ENCODE measurements at places on chromosomes 7 and 10.

- no peak for DNase-seq
These were observed 711 bp downstream of the HIP1 start for GRCh38 chr7:75737856-75738603.

GRCh38 chr7:69663911-69664832 lies 65.9 kb downstream of the AUTS2 start:
- DNase-seq = no peak

DNA sequence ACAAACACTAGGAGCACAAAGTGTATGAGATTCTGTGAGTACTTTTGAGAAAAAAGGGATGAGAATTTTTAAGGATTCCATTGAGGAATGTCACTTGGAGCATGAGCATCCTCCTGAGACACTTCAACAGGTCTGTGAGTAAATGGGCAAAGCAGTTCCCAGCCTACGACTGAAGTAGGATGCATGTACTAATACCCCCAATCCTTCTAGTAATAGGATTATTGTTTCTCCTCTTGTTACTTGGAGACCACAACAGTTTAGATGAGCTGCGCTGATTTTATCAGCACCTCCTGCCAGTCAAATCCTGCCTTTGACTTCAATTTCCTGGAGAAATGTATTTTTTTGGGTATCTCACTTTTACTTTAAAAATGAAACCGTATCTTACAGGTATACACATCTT lies 820 bp downstream of the BBS9 start:
- DNase-seq = peak; percentile 17

DNA sequence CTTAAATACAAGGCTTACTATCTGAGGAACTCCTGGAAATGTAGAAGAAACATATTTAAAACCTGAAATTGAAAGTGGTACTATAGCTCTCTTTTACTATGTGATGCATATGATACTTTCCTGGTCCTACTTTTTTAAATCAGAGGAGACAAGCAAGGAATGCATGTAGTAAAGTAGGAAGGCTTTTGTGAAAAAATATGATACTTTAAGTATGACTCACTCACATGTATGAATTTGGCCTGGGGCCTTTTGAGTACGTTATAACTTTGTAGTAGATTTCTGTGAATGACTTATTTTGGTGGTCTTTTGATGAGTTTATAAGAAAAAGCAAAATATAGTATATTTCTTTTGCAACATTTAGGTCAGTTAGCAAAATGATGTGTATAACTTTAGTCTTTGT lies 53.8 kb downstream of the TAX1BP1 start:
- no peak for DNase-seq

DNA sequence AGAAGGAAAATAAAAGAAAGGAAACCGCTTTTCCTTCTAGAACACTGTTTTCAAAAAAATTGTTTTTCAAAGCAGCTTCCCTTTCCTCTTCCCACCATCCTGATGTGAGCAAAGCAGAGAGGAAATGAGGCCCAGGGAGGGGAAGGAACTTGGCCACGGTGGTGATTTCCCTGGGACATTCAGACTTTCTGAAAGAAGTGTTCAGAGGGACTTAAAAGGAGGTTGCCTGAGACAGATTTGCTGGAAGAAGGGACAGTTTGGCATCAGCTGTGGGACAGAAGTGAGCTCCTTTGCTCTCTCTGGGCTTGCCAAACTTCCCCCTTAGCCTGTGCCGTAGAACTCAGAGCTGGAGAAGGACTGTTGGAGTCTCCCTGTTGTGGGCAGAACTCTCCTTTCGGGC lies 30.3 kb downstream of the ADCYAP1R1 start:
- no peak for DNase-seq

DNA sequence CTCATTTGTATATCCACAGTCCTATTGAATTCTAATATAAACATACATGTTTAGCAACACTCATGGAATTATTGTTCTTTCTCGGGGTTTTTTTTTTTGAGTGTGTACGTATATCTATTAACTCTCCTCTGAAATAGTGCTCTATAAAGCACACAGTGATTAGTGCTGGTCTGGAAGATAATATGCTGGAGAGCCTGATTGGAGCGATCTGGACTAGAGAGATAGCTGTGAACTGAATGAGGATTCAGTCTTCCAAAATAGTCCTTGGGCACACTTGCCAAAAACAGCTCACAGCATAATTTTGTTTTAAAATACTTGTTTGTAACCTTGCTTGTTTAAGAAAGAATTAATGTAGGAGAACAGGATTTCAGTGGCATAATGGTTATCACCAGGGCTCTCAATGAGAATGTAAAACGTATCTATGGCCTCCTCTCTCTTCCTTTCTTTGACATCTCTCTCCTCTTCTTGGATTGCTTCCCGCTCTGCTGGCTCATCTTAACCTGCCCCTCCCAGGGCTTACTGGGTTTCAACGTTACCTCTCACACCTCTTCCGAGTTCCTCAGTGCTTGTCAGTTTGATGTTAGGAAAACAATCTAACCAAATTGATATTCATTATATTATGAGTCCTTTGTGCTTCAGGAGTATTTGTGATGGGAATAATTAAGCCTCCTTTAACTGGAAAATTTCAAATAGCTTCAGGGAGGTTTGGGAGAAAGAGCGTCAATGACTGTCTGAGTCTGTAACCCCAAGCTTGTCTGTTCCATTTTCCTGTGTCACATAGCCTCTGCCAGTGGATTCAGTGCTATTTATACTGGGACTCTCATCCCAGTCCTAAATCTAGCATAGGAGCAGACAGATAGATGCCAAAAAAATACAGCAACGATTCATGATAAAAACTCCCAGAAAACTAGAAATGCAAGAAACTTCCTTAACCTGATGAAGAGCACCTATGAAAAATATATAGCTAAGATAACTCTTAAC lies 16.2 kb upstream of the AGK start:
- no peak for DNase-seq

- no peak for DNase-seq
These were observed 154.7 kb downstream of the MGMT start for GRCh38 chr10:129621693-129622092.

DNA sequence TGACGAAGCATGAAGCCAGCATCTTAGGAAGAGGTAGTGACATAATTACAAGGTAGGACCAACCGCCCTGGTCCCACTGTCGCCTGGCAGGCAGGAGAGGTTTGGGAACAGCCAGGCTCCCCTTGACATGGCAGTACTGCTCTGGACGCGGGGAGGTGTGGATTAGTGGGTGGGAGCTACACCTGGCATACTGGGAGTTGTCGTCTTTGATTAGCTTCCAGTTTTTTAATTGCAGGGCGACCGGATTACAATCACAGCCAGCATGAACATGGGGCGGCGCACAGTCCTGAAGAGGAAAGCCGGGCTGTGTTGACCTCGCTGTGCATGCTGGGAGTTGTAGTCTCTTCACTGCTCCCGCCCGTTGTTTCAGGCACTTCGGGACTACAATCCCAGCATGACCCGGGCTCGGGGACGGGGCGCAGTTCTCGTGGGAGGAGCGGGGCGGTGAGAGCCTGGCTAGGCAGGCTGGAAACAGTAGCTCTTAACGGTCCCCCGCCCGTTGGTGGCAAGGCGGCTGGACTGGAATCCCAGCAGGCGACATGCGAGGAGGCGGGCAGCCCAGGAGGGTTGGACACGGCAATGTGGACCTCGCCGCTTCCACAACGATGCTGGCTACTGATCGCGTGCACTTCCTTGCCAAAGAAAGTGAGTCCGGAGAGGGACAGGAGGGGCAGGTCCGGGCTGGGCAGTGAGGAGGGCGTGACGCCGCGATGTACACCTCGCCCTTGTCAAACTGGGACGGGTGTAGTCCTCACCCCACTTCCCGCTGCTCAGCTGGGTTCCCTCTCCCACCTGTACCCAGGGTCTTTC lies 98.0 kb upstream of the ZNF722 start:
- DNase-seq = peak; percentile 93

GRCh38 chr10:61855771-61856170 lies 45.7 kb upstream of the ARID5B start:
- no peak for DNase-seq

GRCh38 chr10:22934726-22935125 lies 6.9 kb downstream of the ARMC3 start:
- DNase-seq = no peak

DNA sequence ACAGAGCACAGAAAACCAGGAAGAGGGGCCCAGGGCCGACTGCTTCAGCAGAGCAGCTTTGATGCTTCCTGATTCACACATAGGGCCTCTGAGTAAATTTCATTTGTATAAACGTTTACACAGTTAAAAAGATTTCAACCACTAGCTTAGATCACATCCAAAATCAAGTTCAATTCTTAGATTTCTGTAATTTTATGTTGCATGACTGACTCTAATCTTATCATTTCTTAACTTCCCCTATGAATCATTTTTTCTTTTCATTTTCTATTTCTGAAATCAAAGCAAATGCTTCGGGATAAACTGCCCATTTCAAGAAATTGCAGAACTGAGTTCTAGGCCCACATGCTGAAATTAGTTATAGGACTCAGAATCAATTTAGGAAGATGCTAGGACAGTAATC lies 224.7 kb downstream of the INHBA start:
- DNase-seq = no peak

DNA sequence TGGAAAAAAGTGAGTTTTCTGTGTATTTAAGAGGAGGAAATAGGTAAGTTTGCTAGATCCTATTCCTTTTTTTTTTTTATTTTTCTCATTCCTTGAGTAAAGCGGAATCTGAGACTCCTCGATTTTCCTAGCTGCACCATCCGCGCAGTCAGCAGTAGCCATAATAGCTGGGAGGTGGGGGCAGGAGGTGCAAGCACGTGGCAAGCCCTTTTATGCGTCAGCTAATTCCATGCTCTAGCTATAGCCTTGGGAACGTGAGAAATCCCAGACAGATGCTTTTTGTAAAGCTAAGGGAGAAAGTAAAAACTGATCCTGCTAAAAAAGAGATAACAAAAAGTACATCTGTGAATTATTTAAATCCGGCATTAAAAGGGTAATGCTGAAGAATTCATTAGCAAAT lies 33.2 kb upstream of the TPK1 start:
- no peak for DNase-seq

DNA sequence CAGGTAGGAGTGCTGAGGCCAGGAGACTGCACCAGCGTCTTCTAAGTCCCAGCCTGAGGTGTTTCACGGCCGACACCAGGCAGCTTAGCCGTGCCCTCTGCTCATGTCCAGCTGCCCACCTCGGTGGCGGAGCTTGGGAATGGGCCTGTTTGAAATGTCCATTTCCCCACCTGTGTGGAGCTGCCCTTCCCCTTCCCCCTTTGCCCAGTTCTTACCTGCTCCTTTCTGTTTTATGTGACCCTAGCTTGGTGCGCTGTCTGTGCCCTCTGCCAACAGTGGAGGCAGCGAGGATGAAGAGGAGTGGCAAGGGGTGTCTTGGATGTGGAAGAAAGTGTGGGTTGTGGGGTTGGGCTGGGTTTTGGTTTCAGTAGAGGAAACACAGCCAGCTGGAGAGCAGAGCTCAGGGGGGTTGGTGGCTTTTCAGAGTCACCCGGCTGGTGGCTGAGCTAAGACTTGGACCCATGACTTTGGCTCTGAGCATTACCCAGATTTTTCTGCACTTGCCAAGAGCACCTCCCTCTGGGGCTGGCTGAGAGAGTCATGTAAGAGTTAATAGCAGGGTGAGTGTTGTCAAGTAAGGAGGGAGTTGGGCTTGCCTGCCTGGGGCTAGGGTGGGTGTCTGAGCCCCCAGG lies 37.4 kb downstream of the GBX1 start:
- no peak for DNase-seq

DNA sequence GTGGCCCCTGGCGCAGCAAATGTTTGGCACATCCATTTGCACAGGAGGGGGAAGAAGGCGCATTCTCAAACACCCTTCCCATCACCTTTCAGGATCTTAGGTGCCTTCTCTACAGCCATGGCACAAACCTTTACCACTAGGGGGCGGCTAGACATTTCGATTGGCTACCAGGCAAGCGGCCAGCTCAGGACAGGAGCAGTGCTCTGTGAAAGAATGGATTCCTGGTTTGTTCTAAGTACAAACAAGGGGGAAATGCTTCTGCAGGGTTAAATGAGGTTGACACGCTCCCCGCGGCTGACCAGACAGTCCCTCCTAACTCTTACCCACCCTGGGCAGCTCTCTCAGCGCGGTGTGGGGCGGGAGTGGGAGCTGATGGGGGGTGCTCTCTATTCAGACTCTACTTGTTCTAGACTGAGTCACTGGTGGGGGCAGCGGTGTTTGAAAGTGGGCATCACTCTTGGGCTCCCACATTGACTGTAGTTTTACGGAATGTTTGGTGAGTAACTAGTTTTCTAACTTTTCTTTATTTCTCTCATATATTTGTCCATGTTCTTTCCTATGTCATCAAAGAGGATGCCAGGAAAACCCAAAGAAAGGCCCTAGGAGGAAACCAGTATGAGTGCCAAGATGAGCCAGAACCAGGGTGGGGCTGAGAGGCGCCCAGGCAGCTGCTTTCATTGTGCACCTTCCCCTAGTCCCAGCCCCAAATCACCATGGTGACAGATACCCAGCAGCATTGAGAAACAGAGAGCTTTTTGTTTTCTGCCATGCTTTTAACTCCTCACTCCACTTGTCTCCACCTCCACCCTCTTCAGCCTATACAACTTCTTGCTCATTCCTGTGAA lies 61.4 kb upstream of the GPR158 start:
- DNase-seq = no peak
